CD4-positive, alpha-beta T cell treated with Interleukin-6 at 100 ng/mL for 8 hours (primary cell): ENCODE measurements at places on chromosomes 16 and 17.

- no peak for DNase-seq
These were observed 83.5 kb upstream of the PLCG2 start for GRCh38 chr16:81695321-81696165.

DNA sequence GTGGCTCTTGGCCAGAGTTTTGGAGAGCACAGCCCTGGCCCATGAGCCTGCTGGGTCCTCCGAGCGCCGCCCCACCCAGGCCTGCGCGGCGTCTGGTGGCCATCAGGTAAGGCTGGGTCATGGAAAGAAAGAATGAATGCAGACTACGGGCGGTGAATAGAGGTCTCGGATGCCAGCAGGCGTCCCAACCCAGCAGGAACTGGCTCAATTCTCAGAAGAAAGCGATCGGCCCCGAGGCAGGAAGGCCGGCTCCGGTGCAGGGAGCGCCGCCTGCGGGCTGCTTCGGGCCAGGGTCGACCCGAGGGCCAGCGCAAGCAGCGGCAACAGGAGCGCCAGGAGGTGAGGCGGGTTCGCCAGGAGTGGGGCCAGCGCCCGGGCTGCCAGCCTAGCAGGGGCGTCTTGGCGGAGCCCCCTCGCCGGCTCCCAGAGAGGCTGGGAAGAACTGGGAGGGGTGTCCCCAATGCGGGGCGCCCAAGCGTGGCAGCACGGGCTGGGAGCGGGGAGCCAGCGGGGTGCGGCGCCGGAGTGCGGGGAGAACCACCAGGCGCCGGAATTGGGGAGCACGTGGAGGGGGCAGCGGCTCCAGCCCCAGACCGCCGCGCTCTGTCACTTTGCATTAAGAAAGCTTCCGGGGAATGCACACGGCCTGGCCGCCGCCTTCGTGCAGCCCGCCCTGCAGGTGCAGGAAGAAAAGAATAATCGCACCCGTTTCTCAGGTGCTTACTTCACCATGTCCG, 7.1 kb upstream of the TMC5 start:
- no peak for DNase-seq

GRCh38 chr17:4742629-4743028, 2.9 kb upstream of the CXCL16 start:
- DNase-seq, result no peak

DNA sequence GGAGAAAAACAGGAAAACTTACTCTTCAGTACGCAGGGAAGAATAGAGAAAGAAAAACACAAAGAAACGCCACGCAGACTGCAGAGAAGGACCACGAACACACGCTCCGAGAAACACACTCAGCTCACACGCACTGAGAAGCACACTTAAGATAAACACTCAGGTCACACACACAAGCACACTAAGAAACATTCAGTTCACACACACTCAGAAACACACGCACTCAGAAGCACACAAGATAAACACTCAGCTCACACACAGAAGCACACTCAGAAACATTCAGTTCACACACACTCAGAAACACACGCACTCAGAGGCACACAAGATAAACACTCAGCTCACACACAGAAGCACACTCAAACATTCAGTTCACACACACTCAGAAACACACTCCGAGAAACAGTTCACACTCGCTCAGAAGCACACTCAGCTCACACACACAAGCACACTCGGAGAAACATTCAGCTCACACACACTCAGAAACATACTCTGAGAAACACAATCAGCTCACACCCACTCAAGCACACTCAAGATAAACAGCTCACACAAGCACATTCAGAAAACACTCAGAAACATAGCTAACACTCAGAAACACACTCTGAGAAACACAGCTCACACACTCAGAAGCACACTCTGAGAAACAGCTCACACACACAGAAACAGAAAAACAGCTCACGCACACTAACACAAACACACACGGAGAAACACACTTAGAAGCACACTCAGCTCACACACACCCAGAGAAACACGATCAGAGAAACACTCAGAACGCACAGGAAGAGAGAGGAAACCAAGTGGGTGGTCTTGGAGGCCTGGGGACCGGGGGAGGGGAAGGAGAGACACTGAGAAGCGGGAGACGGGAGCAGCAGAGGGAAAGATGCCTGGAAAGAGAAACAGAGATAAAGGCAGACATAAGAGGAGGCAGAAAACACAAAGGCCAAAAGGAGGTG, 908 bp downstream of the TMEM98 start:
- no peak for DNase-seq

- no peak for DNase-seq
These were observed 1545.0 kb upstream of the GOT2 start for GRCh38 chr16:60279061-60279665.

- DNase-seq, result no peak
These were observed 54.0 kb downstream of the CFDP1 start for GRCh38 chr16:75379339-75379738.

DNA sequence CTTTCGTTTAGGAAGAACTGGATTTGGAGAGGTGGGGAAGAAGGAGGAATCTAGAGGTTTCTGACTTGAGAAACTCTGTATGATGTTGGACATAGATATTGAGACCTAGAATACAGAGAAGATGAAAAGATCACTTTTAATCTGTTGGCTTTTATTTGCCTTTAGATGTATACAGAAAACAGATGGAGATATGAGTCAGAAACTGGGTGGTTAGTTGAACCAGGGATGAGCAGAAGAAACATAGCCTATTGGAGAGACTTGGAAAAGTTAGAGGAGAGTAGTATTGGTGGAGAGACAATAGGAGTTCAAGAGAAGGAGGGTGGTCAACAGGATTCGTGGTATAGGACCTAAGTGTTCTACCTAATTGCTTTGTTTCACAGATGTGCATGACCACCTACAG, 5.1 kb downstream of the PHAF1 start:
- DNase-seq, result no peak
